T-helper 9 cell (primary cell): ENCODE measurements at places on chromosomes 2 and 18.

DNA sequence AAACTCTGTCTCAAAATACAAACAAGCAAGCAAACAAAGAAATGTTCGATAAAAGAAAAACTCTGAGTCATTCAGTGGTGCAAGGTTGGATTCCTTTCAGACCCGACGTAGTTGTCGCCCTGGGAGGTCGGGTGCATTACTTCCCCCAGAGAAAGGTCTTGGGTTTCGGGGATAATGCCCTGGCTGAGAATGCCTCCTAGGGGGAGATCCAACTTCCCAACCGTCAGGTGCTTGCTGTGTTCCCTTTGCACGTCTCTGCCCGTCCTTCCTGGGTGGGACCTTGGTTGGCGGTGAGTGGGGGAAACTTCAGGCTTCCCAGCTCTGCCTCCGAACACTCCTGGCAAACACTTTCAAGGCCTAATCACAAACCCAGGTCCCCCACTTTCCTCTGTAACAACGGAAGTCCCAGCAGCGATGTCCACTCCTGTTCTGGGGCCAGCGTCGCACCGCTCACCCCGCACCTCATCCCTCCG lies 609 bp downstream of the TPGS2 start:
- peak; percentile 13 for DNase-seq

DNA sequence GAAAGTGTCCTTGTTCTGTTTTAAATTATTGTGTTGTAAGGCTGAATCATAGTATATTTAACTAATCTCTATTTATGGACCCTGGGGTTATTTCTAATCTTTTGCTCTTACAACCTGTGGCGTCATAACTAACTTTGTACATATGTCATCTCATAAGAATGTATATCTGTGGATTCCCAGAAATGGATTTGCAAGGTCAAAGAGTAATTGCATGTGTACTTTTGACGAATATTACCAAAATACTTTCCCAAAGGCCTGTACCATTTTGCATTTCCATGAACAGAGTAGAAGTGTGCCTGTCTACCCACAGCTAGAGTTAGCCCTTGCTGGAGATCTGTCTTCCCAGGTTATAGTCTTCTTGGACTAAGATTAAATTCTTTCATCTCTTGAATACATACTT lies 42.8 kb downstream of the SEMA4F start:
- DNase-seq: no peak

GRCh38 chr18:46630160-46630559 lies 26.9 kb downstream of the LOXHD1 start:
- DNase-seq: no peak

DNA sequence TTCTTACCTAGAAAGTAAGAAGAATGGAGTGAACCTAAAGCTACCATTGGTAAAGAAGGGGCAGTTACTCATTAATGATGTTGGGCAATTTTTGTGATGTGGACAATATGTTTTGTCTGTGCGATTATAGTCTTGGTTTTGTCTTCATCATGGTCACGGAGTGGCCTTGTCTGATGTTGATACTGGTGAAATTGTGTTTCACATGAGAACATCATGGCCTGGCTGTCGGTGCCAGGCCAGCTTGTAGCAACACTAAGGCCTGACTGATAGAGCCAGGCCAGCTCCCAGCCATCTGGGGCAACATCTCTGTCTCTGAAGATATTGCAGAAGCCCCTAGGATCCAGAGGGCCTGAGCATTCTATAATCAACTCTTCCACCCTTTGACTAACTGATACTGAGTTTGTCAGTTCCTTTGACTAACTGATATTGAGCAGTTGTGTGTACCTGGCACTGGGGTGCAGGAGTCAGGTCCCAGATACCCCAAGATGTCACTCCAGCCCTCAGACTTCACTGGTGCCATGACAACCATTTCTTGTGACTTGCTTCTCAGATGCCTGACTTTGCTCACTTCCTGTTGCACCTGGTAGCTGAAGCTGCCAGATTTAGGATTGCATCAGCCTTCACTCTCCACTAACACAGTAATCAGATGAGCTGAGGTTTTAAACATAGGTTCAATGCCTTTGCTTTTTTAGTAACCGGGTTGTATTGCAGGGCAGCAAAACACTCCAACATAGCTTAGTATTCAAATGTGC lies 62.5 kb downstream of the RPIA start:
- DNase-seq: no peak

DNA sequence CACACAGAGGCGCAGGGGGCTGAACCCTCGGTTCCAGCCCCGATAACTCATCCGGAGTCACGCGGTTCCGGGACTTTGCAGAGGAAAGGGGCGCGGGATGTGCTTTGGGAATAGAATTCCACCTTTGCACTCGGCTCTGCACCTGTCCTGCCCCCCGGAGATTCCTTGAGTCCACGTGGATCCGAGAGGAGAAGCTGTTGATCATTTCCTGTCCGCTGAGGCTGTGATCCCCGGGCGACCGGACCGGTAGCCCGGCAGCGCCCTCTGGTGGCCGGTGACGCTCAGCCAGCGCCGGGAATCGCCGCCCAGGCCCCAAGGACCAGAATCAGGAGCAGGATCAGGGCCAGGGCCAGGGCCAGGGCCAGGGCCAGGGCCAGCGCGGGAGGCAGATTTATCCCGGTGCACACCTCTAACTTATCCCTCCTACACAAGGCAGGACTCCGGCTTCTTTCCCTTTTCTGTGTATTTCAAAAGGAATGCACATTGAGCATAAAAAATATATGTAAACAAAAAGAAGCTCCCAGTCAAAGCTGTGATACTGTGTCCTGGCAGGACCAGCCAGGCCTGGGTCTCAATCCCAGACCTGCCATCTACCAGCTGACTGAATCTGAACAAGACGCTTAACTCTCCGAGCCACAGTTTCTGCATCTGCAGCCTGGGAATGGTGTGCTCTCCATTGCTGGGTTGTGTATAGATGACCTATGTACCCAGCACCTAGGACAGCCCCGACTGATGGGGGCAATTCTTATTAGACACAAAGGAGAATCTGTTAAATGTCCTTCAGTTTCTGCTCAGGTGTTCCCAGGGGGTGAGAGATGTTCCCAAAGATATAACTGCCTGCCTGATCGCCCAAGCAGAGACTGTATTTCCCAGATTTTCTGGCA lies 8.5 kb upstream of the SPATA3 start:
- DNase-seq: peak; percentile 80

GRCh38 chr2:71156573-71156972 lies 26.1 kb downstream of the MPHOSPH10 start:
- DNase-seq: no peak

DNA sequence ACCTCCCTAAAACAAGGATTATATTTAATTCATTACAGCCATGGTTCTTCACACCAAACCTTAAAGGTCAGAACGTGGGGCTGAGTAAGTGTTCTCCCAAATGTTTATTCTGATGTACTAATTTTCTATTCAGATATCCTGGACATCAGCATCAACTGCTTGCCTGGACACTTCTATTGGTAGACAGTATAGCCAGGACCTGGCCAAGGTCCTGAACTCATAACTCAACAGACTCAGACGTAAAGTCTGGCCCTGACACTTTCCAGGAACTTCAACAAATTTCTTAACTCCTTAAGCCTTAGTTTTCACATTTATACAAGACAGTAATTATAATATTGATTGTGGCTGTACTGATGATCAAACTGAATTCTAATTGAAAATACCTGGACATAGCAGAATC lies 89.1 kb downstream of the AKAIN1 start:
- no peak for DNase-seq

GRCh38 chr2:10264506-10265328 lies 38.0 kb upstream of the HPCAL1 start:
- DNase-seq: no peak

DNA sequence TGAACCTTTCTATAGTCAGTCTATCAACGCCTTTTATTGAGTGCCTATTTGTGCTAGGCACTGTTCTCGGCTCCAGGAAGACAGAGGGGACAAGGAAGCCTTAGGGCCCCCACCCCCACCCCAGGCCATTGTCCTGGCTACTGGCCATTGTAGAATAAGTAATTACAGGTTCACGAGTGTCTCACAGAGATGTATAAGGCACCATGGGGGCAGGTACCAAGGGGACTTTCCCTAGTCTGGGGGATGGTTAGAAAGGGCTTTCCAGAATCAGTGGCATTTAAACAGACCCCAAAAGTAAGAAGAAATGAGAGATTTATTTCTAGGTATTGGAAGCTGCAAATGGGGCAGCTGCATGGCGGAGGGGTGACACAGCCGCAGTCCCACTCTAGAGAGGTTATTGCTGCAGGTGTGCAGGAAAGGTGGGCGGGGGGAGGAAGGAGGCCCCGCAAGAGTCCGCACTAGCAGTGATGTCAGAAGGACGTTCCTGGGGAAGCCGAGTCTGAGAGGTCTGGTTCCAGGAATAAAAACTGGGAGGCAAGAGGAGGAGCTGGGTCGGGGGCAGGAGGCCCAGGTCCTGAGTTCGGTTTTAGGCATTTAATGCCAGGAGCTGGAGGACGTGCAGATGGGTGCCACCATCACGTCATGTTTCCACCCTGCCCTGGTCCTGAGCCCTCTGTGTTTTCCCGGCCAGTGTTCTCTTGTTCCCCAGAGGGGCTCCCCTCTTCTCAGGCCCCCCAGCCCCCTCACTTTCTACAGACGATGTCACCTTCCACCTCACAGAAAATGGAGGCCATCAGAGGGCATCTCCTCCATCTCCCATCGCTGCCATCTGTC lies 30.5 kb downstream of the FOSL2 start:
- no peak for DNase-seq

GRCh38 chr2:68693951-68694350 lies 40.7 kb upstream of the ARHGAP25 start:
- DNase-seq: no peak

- no peak for DNase-seq
Measured at GRCh38 chr2:110872521-110872920, 140.1 kb downstream of the ACOXL start.

DNA sequence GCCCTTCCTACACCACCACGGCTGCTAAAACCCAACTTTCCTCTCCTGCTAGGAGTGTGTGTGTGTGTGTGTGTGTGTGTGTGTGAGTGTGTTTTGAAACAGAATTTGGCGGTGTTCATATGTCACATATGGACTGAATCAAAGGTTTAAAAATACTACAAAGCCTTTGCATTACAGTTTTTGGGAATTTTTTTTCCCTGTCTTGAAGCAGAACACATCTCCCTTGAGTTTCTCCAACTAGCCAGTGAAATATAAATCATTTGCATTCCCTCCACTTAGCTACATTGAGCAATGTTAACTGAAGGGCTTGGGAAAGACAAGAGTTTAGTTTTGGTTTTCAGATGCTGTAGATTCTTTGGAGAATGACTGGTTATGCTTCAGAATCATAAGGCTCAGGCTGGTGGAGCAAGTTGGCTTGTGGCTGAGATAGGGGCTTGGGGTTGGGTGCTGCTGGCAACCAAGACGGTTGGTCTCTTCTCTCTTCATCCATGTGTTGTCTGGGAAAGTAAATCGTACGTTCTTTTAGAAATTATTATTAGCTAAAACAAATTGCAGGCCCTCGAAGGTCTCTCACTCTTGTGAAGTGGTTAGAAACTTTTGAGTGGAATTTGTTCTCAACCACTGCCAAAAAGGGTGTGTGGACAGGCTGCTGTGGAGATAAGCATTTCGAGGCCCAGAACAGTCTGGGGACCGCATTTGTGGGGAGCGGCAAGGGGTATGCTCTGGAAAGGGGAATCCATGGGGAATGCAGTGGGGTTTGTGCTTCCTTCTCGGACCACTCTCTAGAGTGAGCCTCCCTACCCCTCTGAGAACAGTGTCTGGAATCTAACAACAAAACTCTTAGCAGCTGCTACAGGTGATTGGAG lies 1.4 kb downstream of the NRP2 start:
- no peak for DNase-seq

GRCh38 chr2:237026981-237027711 lies 58.5 kb upstream of the COPS8 start:
- DNase-seq: peak; percentile 34

- DNase-seq: no peak
Measured at GRCh38 chr18:10100196-10100595, 186.4 kb downstream of the VAPA start.

- no peak for DNase-seq
Measured at GRCh38 chr2:159737292-159737916, 25.1 kb downstream of the MARCHF7 start.

DNA sequence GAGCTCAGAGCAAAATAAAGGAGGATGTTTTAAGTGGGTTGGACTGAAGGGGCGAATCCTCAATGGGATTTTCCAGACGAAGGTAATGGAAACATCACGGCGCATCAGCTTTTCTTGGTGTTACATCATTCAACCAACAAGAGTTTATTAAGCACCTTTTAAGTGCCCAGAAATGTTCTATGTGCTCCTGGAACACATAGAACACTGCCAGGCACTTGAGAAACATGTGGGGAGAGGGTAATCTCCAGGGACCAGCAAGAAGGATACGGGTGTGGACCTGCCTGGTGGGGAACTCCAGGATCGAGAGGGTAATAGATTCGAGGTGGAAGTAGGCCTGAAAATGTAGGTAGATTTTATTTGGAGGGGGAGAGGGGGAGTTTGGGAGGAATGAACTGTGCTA lies 168.6 kb downstream of the PRKCE start:
- DNase-seq: no peak

GRCh38 chr2:235780401-235780800 lies 286.6 kb downstream of the AGAP1 start:
- DNase-seq: no peak

DNA sequence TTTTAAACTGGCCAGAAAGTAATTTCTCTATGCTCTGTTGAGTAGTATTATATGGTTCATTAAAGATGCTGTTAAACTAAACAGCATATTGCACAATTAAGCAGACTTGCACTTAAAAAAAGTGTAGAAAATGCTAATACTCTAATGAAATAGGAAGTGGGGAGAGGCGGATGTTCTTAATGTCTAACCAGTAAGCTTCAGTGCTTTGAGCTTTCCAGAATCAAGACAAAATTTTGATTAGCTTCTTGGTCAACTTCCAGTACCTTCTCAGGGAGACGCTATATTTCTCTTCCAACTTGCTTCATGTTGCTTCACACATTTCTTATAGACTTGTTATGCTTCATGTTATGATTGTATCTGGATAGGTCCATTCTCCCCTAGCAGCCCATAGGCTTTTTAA lies 89.1 kb downstream of the MAP2 start:
- DNase-seq: no peak

- no peak for DNase-seq
Measured at GRCh38 chr2:112310906-112311305, 35.5 kb downstream of the ZC3H6 start.

- DNase-seq: no peak
Measured at GRCh38 chr2:24123922-24124580, 782 bp downstream of the FAM228B start.

DNA sequence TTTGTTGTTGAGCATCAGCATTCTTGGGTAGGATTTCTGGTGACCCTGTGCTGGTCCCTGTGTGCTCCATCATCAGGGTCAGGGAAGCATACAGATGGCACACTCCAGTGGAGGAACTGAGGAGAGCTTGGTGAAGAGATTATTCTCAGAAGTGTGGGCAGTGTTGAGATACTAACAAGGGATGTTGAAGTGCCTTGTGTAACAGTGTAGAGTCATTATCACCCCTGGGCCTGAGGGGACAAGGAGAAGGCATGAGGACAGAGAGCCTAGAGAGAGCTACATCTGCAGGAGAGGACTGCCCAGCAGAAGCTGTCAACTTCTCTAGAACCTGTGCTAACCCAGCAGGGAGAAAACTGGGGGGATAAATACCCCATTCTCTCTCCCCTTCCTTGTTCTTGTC lies 189.0 kb downstream of the PLCL1 start:
- DNase-seq: no peak

- DNase-seq: no peak
Measured at GRCh38 chr2:25363733-25364132, 22.0 kb upstream of the DNMT3A start.

- no peak for DNase-seq
Measured at GRCh38 chr2:80209458-80209857, 95.1 kb downstream of the LRRTM1 start.

GRCh38 chr2:109448207-109448606 lies 165.6 kb downstream of the SEPTIN10 start:
- DNase-seq: no peak

- DNase-seq: no peak
Measured at GRCh38 chr2:238869293-238870124, 21.6 kb downstream of the TWIST2 start.

GRCh38 chr18:35289293-35289692 lies 736 bp downstream of the ZSCAN30 start:
- no peak for DNase-seq
